ENCODE measurements at places on chromosomes 12 and 14.

GRCh38 chr12:127311720-127312364 is 955.1 kb upstream of the TMEM132C start:
- no peak for DNase-seq

DNA sequence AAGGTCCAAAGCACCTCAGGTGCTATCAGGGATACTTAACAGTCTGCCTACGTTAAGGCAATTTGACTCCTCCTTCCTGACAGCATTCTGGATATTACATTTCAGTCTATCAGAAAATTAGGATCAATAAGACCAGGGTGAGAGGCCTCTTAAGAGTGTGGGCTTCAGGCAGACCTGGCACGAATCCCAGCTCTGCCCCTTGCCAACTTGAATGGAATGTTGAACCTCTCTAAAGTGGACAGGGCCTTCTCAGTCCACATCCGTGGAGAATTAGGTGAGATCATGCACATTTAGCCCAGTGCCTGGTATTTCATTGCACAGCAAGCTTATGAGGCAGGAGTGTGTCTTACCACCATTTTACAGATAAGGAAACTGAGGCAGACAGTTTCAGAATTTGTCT is 25.9 kb downstream of the DCAF4 start:
- DNase-seq, result no peak

GRCh38 chr12:94173660-94174265 is 25.4 kb downstream of the PLXNC1 start:
- DNase-seq, result no peak

DNA sequence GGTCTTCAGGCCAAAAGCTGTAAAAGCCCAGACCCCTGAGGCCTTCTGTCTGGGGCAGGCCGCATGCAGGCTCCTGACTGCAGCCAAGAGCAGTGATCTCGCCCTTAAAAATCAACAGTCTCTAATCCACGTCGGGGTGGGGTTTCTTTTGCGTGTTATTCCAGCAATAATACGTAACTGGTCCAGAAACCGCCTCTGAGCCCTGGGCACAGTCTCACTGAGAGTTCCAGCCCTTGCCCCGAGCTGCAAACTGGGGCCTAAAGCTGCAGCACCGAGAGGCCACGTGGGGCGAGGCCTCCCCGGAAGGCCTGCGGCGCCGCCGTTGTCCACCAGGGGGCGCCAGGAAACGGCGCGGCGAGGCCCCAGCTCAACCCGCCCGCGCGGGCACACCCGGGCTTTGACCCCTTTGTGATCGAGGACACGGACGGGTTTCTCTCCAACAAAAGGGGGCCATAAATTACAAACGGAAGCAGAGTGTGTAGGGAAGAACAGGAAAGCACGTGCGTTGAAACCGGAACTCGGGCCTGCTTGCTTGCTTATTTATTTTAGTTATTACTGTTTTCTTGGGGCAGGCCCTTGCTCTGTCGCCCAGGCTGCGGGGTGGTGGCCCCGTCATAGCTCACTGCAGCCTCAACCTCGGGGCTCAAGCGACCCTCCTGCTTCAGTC is 87.2 kb downstream of the NINJ2 start:
- DNase-seq, result peak; percentile 81

DNA sequence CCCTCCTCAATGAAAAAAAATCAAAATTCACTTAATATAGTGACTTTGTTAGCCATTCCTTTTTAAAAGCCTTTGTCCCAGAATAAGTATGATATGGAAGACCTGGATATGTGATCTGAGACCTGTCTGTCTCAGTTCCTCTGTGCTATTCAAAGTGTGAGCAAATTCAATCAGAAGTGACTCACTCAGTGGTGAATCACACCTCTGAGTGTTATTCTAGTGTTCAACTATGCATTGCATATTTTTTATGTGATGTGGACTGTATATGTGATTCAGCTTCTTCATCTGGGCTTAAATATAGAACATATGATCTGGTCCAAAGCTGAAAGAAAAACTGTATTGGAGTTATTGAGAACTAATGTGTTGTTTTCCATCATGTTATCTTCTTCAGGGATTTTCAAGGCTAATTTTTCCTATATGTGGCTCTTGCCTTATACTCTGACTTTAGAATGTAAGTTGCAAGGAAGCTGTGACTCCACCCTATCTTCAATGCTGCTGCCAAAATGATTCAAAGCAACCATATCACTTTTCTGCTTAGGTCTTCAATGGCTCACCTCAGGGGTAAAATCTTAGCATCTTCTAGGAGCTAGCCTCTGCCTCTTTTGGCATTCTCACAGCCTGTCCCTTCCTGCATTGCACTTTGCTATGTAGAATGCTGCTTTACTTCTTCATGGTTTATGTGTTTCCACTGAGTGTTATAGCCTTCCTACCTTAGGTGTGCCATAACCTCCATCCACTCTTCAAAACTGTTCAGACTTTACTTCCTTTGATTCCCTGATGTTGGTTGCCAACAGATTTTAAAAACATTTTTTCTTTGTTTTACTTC is 169.8 kb downstream of the OTOGL start:
- DNase-seq, result no peak

GRCh38 chr14:95235351-95235750 is 78.0 kb upstream of the DICER1 start:
- no peak for DNase-seq

- DNase-seq, result no peak
Observed at GRCh38 chr12:41621291-41621690, 433.2 kb downstream of the PDZRN4 start.

- no peak for DNase-seq
Observed at GRCh38 chr12:39341179-39341578, 101.7 kb downstream of the KIF21A start.

DNA sequence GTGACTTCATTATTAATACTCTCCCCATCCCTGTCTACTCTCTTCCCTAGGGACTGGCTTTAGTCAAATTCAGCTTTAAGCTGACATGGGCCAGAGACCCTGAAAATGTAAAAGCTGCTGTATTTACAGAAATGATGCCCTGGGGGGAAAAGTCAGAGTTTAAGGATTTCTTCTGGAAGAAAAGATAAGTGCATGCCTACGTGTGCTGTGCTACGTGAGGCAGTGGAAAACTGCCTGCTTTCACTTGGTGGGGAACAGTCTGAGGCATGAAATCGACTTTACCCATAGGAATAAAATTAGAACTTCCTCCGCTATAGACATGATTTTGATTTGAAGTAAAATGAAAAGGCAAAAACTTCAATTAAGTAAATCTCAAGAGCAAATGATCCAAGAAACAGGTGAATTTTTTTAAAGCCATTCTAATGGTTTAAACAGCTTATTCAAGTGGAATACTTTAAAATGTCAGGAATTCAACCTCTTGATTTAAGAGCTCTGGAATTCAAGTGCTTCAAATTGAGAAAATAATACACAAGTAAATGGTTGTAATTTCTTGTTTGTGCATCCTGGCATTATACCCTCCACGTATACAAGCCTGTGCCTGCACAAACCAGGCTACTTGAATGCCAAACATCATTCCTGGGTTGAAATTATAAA is 168.5 kb downstream of the FOXN3 start:
- DNase-seq, result no peak

- DNase-seq, result no peak
Observed at GRCh38 chr14:103898204-103898603, 30.1 kb upstream of the TDRD9 start.

- no peak for DNase-seq
Observed at GRCh38 chr14:65864984-65865383, 452.5 kb downstream of the FUT8 start.

- DNase-seq, result no peak
Observed at GRCh38 chr12:90020014-90020413, 311.4 kb upstream of the ATP2B1 start.
